ENCODE measurements at places on chromosomes 4 and X.

- DNase-seq: no peak
Observed at GRCh38 chr4:87057835-87058355, 123.1 kb downstream of the AFF1 start.

DNA sequence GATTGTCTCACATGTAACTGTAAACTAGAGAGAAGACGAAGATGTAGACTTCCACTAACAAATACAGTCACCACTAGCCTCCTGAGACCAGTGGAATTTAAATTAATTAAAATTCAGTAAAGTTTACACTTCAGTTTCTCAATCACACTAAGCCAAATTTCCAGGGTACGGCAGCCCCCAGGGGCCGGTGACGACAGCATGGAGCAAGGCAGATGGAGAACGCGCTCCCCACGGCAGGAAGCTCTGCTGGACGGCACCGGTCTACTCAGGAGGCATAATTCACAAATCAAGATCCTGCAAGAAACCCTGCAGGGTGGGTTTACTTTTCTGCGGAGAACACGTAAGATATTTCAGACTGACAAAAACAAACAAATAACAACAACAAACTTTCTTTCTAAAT is 80.7 kb downstream of the FAT1 start:
- DNase-seq: no peak

DNA sequence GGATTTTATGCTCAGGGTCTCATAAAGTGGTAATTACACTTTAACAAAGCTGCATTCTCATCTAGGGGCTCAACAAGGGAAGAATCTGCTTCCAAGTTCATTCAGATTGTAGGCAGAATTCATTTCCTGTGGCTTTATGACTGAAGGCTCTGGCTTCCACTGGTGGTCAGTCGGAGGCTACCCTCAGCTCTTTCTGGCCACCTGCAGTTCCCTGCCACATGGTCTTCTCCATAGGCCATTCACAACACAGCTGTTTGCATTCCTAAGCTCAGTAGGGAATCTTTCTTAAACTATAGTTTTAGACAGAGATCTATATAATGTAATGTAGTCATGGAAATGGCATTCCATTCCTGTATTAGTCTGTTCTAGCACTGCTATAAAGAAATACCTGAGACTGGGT is 973.0 kb upstream of the SLIT2 start:
- DNase-seq: no peak

DNA sequence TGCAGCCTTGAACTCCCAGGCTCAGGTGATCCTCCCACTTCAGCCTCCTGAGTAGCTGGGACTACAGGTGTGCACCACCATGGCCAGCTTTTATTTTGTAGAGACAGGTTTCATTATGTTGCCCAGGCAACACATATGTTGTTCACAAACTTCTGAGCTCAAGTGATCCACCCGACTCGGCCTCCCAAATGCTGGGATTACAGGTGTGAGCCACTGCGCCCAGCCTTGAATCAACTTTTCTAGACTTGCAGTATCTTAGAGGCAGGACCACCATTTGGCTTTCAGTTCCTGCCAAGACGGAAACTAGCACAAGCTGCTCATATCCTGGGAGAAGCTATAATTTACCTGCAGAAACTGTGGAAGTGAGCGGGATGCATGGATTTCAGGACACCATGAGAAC is 19.9 kb downstream of the NAT8L start:
- DNase-seq: no peak

DNA sequence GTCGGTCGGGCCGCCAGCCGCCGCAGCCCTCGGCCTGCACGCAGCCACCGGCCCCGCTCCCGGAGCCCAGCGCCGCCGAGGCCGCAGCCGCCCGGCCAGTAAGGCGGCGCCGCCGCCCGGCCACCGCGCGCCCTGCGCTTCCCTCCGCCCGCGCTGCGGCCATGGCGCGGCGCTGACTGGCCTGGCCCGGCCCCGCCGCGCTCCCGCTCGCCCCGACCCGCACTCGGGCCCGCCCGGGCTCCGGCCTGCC is 213 bp downstream of the NFKB1 start:
- no peak for DNase-seq

DNA sequence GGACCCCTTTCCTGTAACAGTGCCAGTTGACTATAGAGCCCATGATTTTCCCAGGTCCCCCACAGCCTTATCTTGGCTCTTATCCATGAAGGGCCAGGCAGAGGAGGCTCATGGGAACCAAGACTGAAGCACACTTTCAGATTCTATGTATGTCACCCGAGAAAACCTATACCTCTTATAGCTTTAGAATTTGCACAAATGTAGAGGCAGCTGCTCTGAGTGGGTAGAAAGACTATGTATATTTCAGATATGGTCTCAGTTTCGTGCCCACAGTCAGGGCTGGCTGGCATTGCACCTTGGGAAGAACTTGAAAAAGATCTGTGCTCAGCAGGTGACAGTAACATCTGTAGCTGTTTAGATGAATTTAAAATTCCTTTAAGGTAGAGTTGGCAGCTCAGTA is 8.3 kb upstream of the LNX1 start:
- DNase-seq: no peak

- peak; percentile 26 for DNase-seq
Observed at GRCh38 chr4:152501846-152502536, 33.9 kb downstream of the FBXW7 start.

DNA sequence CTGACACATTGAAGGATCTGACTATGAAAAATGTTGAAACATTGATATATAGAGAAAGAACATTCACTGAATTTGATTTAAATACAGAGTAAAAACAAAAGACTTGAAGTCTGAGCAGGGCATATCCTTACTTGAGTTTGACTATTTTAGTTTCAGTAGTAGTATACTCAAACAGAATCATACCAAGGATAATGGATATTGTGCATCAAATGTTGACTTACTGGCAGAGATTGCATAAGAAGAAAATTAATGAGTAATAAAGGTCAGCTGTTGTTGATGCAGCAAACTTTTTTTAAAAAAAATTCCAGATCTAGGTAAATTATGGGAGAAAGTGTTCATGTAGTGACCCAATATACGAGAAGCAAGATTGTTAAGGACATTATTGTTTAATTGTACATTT is 94.5 kb upstream of the APOOL start:
- no peak for DNase-seq

DNA sequence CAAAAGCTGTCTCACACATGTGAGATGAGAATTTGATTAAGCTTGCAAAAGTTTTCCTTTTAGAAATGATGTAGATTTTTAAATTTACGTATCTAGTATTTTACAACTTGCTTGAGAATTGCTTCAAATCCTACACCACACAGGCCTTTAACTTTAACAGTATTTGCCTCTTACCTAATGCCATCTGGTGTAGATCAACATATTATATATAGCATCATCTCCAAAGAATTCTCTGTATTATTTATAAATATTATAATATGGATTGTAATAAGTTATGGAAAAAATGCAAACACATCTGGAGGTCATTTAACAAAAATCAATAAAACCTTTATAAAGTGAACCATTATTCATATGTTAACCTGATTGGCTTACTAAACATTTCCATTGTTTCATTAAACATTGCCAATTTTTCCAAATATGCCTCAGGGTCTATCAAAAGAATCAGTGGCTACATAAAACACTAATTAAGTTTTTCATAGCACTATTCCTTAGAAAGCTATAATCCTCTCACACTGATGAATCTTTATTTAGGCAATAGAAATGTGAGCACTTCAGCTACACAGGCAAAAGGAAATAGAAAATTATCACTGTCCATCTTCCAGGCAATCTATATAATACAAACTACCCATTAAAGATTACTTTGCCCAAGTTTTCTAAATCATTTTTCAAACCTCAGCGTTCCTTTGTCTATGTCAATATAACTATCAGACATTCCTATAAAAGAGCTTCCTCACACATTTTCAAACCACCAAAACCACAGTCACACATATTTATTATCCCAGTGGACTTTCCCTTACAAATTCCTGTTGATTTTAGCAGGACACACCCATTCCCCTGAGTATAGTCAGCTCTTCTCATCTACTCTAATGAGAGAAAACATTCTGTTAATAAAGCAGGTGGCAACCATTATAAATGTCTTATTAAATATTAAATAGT is 83.5 kb upstream of the INTU start:
- no peak for DNase-seq

GRCh38 chr4:75729836-75730235 is 5.5 kb downstream of the USO1 start:
- no peak for DNase-seq

GRCh38 chr4:19194672-19195071 is 1057.0 kb upstream of the SLIT2 start:
- no peak for DNase-seq

- DNase-seq: no peak
Observed at GRCh38 chr4:181659202-181659601, 584.0 kb upstream of the TENM3 start.

DNA sequence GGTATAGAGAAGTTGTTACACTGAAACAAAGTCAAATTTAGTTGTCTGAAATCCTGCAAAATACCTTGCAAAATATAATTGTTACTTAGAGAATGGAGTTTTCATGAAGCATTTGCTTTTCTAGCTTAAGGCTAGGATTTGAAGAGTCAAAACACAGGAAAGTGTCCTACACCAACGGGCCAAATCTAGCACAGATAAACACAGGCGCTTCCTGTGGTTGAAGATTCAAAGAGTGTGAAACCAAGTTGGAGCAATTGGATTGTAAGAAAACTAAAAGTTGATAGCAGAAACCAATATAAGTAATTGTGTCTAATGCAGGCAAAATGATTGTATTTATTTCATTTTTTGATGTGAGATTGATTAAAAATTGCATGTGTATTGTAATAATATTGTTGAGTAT is 2002.5 kb upstream of the TENM3 start:
- no peak for DNase-seq

GRCh38 chrX:26070882-26071281 is 67.3 kb upstream of the MAGEB18 start:
- no peak for DNase-seq

- no peak for DNase-seq
Observed at GRCh38 chr4:36313301-36313700, 31.9 kb downstream of the DTHD1 start.

GRCh38 chrX:149837639-149838038 is 43.3 kb upstream of the MAGEA8 start:
- DNase-seq: no peak

DNA sequence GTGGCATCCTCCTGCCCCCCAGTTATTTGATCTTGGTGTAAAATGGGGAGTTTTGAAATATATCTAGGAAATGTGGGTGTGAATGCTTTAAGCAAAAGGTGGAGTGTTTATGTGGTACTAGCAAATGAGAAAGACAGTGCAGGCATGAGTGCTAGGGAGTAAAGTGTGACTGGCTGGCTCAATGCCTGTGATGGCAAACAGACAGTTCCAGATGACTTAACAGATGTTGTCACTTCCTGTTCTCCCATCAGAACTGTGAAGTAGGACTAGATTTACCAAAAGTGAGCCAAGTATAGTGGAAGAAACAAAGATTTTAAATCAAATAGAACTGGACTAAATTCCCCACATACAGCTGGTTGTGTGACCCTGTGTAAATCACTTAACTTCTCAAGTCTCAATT is 8.4 kb upstream of the AMOT start:
- DNase-seq: no peak

GRCh38 chr4:51923343-51923742 is 80.4 kb downstream of the DCUN1D4 start:
- DNase-seq: no peak

GRCh38 chr4:40550948-40551462 is 78.7 kb downstream of the RBM47 start:
- DNase-seq: peak; percentile 65

DNA sequence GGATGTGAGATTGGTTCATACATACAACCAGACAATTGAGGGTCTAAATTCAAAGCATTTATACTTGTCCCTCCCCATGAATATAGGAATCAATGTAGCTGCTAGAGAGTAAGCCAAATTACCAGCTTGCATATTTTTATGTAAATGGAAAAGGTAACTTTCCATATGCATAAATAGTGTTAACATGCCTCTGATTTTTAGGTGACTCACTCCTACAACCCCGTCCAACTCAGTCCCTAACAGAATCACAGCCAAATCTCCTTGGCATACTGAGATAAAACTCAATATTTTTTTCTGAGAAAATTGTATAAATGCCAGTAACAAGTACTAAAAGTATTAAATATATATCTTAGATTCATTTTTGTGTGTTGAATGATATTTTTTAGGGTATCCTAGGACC is 67.2 kb downstream of the INPP4B start:
- no peak for DNase-seq

GRCh38 chrX:33252306-33252825 is 41.0 kb upstream of the DMD start:
- no peak for DNase-seq

DNA sequence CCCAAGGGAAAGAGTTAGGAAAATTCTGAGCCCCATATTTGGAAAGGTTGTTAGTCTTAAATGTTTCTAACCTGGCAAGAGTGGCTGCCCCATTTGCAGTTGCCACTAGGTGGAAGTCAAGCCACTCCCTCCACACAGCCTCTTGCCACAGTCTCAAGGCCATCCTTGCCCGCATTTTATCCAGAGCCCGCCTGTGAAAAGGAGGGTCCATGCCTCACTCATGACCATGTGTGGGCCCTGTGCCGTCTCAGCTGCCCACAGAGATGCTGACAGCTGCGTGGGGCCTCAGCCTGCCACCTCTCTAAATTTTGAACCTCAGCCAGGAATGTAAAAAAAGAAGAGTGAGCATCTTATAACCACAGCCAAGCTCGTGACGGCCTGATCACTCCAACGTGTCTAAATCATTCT is 201.5 kb upstream of the FAM241A start:
- peak; percentile 57 for DNase-seq

GRCh38 chr4:772776-773175 is 53.2 kb downstream of the CPLX1 start:
- DNase-seq: no peak

- no peak for DNase-seq
Observed at GRCh38 chr4:17876943-17877342, 66.2 kb downstream of the NCAPG start.
